RPMI7951 (cell line): ENCODE measurements at places on chromosomes 2 and 18. TPM values are rescaled to one million over a fixed set of nuclear protein-coding genes. Genes with fewer than 3 reads are reported as not detected.

- DNase-seq: no peak
Observed at GRCh38 chr2:191158747-191159146, 8.0 kb upstream of the STAT4 start.

The UGT1A5 gene
- total RNA-seq: not detected in 2 replicates

GRCh38 chr2:43029186-43029585 lies 197.2 kb downstream of the ZFP36L2 start:
- DNase-seq: no peak

DNA sequence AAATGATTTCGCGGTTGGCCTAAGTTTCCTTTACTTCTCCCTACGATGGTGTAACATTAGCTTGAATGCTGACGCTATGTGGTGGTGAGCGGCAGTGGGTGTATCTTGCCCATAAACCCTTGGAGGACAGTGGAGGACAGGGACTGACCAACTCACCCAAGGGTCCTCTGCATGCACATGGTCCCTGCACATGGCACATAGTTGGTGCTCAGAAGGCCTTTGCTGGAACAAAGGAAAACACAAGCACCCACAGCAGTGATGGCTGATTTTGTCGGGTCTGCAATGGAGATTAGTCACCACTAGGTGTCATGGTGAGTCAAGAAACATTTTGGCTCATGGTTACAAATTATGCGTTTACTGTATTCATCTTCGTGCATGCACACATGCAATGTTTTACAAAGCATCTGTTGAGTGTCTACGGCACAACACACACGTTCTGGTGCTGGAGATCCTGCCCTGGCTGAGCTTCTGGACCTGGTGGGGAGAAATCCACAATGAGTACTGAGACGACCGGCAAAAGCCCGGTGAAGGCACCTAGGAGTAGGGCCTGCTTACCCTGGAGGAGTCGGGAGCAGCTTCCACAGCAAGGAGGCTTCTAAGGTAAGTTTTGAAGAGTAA lies 44.0 kb downstream of the PDCL3 start:
- DNase-seq: peak; percentile 56

DNA sequence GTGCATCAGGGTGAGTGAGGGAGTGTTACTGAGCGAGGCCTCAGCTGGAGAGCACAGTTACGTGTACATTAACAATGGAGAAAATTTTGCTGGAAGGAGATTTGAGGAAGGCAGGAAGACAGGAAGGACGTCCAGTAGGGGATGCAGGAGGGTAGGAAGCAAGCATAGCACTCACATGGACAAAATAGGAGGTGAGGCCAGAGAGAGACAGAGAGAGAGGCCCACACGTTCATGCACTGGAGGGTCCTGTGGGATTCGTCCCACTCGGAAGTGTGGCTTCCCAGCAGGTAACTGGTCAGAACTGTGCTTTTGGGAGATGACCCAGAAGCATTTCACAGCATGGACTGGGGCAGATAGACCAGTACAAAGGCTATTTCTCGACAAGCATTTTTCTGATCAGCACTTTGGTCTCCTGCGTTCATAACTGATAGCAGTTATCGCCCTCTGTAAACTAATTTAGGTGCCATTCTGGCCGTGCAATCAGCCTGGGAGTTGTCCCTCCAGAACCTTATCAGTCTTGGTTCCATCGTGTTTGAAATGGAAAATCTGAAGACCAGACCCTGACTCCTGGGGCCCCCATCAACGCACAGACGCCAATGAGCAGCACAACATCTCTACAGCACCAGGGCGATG lies 5.7 kb downstream of the LCT start:
- DNase-seq: no peak

- peak; percentile 28 for DNase-seq
Observed at GRCh38 chr2:226526716-226527115, 272.9 kb downstream of the IRS1 start.

DNA sequence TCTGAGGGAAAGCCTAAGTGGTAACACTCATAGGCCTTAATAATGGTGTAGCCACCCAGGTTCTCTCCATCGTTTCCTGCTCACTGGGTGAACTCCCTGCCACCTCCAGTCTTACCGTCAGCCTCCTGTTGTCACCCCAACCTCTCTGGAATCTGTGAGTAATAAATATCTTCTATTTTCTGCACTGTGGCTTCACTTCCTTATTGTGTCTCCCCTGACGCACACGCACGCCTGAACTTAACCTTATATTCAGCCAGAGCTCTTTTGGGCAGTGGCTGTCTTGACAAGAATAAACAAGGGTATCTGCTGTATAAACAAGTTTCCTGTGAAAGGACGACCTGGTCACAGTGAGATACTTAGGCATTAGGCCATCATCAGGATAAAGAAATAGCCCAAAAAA lies 467.2 kb downstream of the SPAG16 start:
- no peak for DNase-seq

The MRO gene
- not detected in 2 replicates for total RNA-seq

DNA sequence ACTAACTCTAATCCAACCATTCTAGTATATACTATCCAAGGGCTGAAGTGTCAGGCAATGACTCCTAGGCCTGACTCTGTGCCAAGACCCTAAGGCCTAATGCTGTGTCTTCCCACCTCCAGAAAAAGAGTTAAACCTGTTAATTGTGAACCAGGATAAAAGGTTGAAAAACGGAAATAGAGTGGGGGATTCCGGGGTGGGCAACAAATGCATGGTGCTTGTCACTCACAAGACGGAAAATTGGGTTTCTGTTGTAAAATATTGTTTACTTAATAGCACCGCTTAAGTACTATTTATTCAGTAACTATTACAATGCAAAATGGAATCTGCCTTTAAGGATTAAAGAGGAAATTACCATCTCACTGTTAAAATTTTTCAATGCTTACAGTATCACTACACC lies 3.2 kb downstream of the STK17B start:
- peak; percentile 76 for DNase-seq

- no peak for DNase-seq
Observed at GRCh38 chr18:9715088-9715343, 6.9 kb downstream of the RAB31 start.

GRCh38 chr2:241798631-241799521 lies 10.1 kb upstream of the NEU4 start:
- no peak for DNase-seq

The KIF3C gene
- 10.5 and 25.8 TPM in 2 replicates for total RNA-seq

DNA sequence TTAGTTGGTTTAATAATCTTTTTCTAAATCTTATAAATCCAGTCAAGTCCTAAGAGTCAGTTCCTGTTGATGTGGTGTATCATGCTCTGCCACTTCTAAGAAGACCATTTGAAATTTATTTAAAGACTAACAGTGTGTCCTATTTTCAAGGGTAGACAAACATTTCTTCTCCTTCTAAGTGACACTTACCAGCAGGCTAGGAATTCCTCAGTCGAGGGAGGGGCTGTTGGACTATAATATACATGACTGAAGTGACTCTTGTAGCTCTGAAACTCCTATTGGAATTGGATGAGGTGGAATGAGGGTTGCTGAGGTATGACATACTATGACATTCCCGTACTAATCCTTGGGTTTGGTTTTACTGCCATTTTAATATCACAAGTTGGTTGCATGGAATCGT lies 30.6 kb downstream of the ITGB6 start:
- no peak for DNase-seq

The SDC1 gene
- total RNA-seq: 28.8 and 42.3 TPM in 2 replicates

- DNase-seq: peak; percentile 99
Observed at GRCh38 chr2:186575302-186575701, 14.6 kb upstream of the ITGAV start.

The LRRC30 gene
- not detected in 2 replicates for total RNA-seq

The COL6A3 gene
- 3.6 and 4.1 TPM in 2 replicates for total RNA-seq
